Lower leg skin (tissue), 4 donors: ENCODE measurements at places on chromosomes 1 and 21.

DNA sequence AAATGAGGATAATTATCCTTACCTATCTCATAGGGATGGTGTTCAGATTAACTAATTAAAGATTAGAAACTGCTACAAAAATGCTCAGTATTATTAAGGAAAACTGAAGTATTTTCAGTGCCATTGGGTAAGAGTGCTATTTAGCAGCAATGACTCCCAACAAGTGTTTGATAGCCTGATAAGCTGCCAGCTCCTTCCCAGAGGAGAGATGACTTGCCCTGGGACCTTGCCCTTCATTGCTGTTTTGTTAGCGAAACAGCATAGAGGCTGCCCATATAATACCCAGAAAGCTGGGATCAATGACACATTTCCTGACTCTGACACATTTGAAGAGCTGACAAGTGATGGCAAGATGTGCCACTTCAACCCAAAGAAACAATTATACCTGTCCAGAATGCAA, 592.2 kb downstream of the ADGRL2 start:
- DNase-seq: no peak

DNA sequence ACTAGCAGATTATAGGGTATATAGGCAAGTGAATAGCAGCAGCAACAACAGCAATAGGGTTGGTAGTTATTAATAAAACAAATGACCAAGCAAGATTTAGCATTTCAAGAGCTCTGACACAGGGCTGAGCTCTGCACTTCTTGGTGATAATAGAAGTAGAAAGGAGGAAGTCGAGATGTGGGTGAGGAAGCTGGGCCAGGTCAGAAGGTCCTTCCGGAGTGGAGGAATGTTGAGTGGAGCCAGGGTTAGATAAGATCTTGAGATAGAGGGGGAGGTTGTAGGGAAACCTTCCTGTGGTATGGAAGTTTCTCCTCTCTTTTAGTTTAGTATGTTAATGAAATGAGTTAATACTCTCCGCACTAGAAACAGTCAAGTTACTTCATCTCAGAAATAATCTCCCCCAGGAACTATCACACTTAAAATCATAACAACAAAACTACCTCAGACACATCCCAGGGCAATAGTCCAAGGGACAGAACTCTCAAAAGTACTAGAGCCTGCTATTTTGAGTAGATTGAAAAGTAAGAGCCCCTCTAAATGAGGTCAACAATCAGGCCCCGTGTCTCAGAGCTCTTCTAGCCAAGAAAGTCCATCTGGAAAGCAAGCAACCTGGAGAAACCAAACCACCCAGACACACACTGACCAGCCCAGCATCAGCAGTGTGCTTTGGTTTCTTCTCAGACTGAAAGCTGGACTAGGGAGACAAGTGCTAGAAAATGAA, 45.4 kb upstream of the ATP1B1 start:
- no peak for DNase-seq

DNA sequence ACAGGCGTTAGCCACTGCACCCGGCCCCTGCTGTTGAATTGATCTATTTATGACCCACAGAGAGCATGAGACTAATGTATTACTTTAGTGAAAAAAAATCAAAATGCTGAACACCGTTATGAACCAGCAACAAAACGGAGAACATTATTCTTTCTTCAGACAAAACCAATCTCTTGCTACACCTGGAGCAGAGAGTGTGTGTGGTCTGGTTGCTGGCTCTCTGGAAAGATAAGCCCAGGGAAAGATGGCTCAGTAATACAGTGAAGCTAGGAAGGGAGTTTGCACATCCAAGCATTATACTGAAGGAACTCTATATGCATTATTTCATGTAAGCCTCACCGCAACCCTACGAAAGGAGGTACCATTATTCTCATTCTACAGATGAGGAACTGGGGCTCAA, 117.0 kb downstream of the GLUL start:
- no peak for DNase-seq

DNA sequence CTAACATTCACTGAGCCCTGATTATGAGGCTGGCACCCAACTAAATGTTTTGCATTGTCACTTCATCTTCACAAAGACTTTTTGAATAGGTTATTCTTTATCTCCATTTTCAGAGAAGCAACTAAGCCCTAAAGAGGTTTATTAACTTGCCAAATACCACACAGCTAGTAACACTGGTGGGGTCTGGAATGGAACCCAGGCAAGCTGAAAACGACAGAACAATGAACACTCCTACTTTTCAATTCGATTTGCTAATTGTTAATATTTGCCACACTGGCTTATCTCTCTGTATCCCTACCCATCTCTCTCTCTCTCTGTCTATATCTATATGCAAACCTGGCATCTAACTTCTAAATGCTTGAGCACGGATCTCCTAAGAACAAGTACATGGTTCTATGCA, 40.6 kb downstream of the MRPL39 start:
- no peak for DNase-seq
